ENCODE measurements at places on chromosomes 3 and 15.

DNA sequence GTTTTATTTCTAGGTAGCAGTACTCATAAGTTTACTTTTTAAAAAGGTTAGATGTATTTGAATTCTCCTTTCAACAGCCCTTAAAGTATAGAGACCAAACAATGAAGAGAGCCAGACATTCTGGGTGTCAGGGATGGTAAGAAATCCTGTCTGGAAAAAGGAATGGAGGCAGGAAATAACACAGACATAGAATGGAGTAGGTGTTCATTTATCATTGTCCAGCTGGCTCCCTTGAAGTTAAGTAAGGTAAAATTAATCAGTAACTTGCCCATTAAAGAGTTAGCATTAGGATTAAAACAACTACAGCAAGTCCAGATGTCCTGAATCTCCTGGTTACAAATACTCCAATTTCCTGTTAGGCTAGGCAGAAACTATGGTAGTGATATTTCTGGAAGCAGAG is 13.5 kb upstream of the SUCNR1 start:
- DNase-seq: no peak

DNA sequence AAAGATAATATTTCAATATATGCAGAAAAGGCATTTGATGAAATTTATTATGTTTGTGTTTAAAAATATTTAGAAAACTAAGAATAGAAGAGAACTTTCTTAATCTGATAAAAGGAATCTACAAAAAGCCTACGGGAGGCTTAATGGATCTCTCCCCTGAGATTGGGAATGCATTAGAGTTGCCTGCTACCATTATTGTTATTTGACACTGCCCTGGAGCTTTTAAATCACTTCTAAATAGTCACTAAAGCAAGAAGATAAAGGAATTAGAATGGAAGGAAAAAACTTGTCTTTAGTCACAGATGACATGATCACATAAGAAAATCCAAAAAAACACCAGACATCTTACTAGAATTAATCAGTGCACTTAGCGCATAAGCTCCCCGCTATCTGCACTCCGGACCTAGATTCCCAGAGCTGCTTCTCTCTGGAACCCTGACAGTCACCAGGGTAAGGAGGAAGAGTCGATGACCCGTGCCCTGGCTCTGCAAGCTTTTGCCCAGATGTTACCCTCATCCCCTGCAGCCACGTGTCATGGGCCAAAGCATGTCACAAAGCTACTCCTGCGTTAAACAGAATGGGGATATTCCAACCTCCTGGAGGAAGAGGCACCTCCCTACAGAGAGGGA is 97.1 kb downstream of the MINAR1 start:
- no peak for DNase-seq

- DNase-seq: no peak
Observed at GRCh38 chr15:36601497-36601932, 22.1 kb downstream of the CDIN1 start.

DNA sequence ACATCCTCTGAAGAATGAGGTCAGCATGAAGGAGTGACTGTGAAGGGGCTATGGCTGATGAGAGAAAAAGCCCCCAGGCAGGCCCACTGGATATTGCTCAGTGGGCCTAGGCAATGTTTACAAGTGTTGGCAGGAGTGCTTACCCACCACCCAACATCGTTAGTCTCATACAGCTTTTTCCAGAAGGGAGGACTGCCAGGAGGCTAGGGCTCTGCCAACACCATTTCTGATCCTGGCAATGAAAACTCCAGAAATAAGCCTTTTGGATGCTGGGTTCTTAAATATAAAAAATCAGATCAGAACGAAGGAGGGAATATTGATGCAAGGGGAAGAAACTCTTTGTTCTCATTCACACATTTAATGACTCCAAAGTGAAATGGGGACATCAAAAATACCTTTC is 189.1 kb downstream of the DCLK3 start:
- no peak for DNase-seq

DNA sequence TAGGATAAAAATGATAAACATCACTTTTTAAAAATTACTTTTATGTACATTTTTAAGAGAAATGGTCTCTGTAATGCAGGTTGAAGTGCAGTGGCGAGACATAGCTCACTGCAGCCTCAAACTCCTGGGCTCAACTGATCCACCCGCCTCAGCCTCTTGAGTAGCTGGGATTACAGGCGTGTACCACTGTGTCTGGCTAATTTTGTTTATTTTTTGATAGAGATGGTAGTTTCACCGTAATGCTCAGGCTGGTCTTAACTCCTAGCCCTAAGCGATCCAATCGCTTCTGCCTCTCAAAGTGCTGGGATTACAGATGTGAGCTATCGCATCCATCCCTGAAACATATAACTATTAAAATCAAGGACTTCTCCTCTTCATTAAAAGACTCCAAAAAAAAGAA is 63.1 kb upstream of the CSPG5 start:
- DNase-seq: no peak

- no peak for DNase-seq
Observed at GRCh38 chr3:111373861-111374260, 168.1 kb upstream of the CD96 start.

- DNase-seq: no peak
Observed at GRCh38 chr3:179853176-179853575, 183.6 kb downstream of the PEX5L start.

DNA sequence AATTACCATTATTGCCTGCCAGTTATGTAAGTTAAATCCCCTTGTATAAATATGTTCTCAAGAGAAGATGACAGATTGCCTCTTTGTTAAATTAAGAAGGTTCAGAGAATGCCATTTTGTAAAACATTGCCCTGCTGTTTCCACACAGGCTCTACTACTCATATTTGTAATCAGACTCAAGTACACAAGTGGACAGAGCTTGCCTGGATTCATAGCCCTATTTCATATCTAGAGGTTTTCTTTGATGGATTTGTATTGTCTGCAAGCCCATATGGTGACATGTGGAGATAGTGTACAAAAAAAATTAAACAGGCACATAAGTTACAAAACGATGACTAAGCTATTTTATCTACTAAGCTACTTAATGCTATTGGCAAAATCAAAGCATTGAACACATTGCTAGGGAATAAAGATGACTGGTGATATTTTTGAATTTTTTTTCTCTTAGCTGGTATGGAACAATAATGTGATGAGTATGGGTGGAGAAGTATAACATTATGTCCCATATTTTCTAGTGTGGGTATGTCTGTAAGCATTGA is 1286.6 kb upstream of the ALCAM start:
- DNase-seq: no peak

DNA sequence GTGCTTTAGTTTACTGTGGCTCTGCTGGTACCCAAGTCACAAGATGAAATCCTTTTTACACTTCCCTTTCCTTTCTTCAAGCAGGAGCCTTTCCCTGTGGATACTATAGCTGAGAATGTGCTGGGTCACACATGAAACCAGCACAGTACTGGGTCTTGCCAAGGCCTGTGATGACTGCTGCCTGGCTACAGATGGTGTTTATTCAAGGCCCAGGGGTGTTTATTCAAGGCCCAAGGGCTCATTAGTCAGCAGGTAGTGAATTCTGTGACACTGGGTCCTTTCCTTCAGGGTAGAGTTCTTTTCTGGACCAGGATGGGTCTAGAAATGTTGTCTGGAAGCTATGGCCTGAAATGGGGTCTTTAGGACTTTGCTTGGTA is 99.4 kb downstream of the SH3GL3 start:
- DNase-seq: no peak

- no peak for DNase-seq
Observed at GRCh38 chr15:20345401-20345958, 196.1 kb downstream of the GOLGA6L6 start.

GRCh38 chr15:90868261-90868689 is at the start of gene FURIN:
FURIN (plus strand) TSS chr15:90868588; CDS start chr15:90875741, 7,153 bp downstream.
- no peak for DNase-seq

- DNase-seq: no peak
Observed at GRCh38 chr3:183279371-183279770, 26.3 kb downstream of the B3GNT5 start.

GRCh38 chr3:190577225-190577624 is 63.3 kb downstream of the IL1RAP start:
- no peak for DNase-seq

DNA sequence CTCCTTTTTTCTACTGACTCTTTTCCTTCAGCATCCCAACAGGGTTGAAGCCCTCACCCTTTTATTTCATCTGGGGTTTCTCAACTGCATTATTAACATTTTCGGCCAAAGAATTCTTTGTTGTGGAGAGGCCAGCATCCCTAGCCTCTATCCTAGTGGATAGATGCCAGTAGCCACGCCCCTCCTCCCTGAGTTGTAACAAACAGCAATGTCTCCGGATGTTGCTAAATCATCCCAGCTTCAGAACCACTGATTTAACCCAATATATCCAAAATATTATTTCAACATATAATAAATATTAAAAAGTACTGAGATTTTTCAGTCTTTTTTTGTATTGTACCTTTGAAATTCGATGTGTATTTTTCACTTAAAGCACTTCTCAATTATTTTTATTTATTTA is 2.0 kb upstream of the RNF111 start:
- no peak for DNase-seq

DNA sequence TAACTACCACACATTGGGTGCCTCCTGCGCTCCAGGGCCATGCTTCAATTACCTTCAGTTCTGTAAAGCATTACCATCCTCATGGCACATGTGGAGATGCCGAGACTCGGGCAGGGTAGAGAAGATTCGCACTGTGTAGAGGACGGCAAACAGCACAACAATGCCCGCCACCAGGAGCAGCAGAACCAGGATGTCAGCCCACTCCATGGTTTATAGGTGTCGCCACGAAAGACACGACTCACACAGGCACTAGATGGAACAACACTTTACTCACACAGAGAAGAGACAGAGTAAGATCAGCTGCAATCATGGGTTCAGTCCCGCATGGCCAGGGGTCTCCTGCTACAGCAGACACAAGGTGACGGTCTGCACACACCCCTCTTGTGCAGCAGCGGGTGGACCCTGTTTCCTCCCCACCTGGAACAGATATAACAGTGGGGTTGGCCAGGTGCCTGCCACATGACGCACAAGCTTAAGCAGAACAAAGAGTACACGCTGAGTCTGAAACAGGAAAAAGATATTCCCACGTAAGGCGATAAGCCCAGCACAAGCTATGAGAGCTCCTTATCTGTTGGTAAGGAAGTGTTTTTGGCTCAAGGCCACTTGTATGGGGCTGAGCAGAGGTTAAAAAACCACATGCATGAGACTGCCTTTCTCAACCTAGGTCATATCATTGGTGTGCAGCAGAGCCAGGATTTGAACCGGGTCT is 2.5 kb upstream of the TBC1D21 start:
- no peak for DNase-seq

GRCh38 chr3:42664438-42664803 is 10.9 kb downstream of the ZBTB47 start:
- DNase-seq: no peak

DNA sequence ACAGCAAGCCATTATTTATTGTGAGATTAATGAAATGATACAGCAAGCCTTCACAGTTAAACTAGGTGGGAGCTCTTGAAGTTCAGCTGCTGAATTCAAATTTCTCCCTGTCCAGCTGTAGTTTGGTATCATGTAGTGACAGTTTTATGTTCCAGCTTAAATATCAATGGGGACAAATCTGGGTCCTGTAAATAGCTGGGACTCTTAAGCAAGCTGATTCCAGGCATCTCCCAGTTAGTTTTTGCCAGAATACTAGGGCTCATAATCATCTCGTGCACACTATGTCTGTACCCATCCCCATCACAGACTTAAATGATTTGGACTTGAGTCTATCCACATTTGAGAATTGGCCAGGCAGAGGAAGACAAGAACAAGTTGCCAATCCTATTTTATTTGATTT is 27.9 kb upstream of the NIT2 start:
- no peak for DNase-seq

DNA sequence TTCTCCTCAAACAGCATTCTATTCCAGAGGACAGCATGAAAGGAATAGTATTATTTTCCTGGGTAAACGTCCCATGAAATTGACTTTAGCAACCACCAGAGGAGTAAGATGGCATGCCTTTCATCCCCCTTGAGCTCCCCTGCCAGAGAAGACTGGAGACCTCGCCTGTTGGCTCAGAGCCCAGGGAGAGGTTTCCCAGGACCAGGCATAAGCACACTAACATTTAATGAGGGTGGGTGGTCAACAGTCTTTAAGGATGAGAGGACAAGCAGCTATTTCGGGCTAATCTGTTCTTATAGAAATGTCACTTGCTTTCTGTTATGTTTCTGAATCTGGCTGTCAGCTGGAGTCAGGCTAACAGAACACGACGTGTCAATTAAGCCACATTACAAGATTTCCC is 390.5 kb downstream of the GABRG3 start:
- no peak for DNase-seq

DNA sequence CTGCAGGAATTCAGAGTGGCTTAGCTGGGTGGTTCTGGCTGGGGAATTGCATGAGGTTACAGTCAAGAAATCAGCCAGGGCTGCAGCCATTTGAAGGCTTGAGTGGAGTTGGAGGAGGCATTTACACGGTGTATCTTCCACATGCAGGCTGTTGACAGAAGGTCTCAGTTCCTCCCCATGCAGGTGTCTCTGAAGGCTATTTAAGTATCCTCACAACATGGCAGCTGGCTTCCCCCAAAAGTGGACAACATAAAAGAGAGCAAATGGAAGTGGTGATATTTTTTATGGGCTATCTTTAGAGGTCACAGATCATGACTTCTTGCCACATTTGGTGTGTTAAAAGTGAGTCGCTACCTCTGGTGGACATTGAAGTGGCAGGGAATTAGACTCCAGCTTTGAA is 60.1 kb upstream of the SPRED1 start:
- DNase-seq: no peak

DNA sequence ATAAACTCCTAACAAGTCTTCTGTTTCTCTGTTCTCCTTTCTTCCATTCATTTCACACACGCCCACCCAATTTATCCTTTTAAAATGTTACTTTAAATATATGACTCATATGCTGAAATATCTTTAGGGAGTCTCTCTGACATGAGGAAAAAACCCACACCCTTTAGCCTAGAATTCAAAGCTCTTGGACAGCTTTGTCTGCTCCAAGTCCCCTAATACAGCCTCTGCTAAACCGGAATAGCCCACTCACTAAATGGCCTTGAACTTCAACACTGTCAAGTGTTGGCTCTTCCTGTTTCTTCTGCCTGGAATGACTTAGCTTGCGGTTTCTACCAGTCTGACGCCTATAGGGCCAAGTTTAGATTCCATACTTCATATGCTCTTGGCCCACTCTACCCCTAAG is 3.3 kb upstream of the CD96 start:
- no peak for DNase-seq

DNA sequence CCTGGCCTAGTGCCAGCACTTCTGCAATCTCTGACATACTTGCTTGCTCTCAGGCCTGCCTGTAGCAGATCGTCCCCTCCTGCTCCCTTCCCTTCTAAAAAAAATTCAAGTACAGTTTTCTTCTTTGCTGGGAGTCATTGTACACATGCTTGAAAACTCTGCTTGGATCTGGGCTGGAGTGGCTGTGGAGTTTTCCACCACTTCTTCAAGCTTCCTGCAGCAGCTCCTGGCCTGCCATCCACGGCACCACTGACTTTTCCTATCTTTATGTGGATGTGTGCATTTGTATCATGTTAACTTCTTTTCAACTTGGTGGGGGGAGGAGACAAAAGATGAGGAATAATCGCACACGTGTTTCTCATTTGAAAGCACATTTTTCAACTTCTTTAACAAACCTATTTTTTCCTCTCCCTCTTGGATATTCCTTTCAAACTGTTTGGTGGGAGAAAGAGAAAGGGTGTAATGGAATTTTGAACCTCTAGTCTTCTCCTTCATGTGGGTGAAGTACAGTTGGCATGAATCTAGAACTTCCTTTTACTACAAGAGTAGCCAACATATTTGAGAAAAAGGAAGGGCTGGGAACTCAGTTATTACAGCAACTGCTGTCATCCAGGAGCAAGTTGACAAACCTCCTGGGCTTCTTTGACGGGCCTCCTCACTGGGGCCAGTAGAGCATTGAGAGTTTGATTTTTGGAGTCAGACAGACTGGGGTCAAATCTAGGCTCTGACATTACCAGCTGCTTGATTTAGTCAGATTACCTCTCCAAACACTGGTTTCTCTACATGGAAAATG is 61.2 kb upstream of the LRTM1 start:
- DNase-seq: no peak
